ENCODE measurements at places on chromosomes 2 and 18. TPM values are rescaled to one million over a fixed set of nuclear protein-coding genes. Genes with fewer than 3 reads are reported as not detected.

DNA sequence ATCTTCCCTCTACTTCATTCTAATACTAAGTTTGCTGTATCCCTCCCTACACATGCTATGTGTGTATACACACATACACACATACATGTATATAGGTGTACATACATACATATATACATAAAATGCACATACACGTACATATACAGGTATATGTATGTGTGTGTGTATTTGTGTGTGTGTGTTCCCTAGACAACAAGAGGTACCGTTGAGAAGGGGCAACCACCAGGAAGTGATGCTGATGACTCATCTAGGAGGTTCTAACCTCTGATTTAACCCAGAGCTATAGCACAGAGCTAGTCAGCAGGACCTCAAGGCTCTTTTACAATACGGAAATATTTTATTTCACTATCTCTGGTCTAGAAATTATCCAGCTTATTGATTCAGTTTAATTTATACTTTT is 139.2 kb downstream of the LAMA3 start:
- DNase-seq, result peak; percentile 54

DNA sequence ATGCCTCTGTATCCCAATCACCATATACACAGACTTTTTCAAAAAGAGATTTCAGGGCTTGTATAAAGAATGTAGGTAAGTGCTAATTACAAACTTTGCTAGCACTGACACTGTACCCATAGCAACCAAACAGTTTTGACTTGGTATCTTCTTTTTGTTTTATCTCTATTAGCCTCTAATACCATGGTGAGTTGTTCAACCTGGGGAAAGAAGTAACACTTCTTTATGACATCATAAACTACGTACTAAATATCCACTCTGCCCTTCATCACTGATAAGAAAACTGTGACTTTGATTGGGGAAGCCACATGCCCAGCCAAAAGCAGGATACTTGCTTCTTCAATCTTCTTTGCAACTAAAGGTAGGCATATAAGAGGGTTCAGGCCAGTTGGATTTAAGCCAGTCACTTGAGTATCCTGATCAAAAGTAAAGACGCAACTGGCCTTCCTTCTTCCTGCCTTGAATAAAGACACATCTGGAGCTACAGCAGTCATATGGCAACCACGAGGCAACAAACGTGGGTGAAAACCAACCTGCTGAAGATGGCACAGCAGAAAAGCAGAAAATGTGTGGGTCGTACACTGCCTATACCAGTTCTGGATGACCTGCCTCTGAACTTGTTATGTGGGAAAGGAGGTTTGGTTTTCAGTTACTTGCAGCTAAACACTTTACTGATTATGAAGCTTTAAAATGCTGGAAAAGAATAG is 16.4 kb downstream of the THADA start:
- no peak for DNase-seq

- DNase-seq, result no peak
Measured at GRCh38 chr2:163897799-163898198, 162.0 kb upstream of the FIGN start.

- DNase-seq, result peak; percentile 64
Measured at GRCh38 chr2:219509780-219510511, 4.3 kb upstream of the ASIC4 start.

GRCh38 chr2:164186591-164186990 is 434.7 kb downstream of the GRB14 start:
- no peak for DNase-seq

GRCh38 chr2:190277234-190278112 is 42.2 kb downstream of the HIBCH start:
- DNase-seq, result no peak

GRCh38 chr2:55154525-55155030 is 77.5 kb downstream of the CLHC1 start:
- DNase-seq, result no peak

- DNase-seq, result no peak
Measured at GRCh38 chr2:70979626-70980025, 1.2 kb downstream of the ANKRD53 start.

DNA sequence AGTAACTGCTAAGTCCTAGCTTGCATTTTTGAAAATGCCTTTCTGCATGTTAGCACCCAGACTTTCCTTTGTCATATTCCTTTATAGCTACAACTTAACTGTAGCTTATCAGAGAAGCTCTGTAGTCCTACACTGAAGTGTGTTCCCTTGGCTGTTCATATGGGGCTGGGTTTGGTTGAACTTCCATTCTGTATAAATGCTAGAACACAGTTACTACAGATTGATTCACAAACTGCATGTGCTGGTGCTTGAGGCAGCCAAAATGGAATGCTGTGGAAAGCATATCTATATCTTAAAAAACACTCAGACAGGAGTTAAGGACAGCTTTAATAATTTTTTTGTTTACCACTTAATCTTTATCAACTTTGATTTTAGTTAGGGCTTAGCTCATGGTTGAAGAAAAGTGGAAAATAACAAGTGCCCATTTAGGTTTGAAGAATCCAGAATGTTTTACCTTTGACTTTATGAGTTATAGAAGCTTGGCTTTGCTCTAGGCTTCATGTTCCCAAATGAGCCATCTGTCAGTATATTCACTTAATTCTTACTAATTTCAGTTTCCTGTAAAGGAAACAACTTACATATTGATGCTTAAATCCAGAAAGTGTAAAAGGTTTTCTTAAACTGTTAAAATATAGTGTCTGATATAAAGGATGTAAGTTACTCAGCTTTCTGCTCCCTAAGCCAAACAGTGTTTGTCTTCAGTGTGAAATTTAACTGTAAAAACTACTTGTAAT is 148.9 kb downstream of the AGPS start:
- no peak for DNase-seq

- no peak for DNase-seq
Measured at GRCh38 chr2:206713746-206714145, 4.5 kb downstream of the DYTN start.

GRCh38 chr2:160859096-160859495 is 301.1 kb upstream of the TANK start:
- no peak for DNase-seq

- no peak for DNase-seq
Measured at GRCh38 chr2:165406173-165406572, 63.3 kb upstream of the CSRNP3 start.

GRCh38 chr2:231211486-231211885 is 13.1 kb downstream of the ARMC9 start:
- no peak for DNase-seq

DNA sequence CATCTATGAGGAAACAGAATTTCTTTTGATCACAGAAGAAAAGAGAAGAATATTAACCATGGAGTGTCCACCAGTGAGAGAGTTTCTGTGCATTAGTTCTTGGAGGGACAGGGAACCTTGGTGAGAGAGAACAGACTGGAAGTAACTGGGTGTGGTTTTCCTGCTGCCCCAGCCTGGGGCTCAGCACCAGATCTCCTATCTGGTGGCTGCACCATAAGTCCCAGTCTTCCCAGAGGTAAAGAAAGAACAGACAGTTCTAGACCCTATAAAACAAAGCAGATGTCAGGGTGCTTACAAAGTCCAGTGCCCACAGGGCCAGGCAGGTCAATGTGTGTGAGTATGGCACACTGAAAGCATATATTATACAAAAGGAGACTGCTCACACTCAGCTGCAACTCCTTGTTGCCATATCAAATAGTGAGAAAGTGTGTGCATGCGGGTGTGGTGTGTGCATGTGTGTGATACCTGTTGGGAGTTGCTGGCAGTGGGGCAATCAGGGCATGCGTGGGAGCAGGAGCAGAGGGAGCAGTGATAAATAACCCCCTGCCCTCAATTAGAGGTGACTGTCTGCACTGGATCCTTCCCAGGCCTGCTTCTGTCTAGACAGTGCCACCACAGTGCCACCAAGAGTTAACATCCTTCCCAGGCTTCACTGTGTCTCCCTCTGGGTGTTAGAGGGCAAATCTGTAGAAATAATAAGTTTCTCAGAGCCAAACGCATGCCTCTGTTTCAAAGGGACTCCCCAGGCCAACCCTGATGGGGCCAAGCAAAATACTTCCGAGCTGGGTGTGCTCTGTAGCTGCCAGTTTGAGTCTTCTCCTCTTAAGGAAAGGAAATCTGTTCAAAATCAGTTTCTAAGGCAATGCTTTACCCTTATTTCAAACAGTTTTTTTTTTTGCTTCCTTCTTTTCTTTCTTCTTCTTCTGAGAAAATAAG is 45.7 kb downstream of the RDH14 start:
- no peak for DNase-seq

GRCh38 chr2:170255971-170256370 is 78.0 kb downstream of the MYO3B start:
- DNase-seq, result no peak

DNA sequence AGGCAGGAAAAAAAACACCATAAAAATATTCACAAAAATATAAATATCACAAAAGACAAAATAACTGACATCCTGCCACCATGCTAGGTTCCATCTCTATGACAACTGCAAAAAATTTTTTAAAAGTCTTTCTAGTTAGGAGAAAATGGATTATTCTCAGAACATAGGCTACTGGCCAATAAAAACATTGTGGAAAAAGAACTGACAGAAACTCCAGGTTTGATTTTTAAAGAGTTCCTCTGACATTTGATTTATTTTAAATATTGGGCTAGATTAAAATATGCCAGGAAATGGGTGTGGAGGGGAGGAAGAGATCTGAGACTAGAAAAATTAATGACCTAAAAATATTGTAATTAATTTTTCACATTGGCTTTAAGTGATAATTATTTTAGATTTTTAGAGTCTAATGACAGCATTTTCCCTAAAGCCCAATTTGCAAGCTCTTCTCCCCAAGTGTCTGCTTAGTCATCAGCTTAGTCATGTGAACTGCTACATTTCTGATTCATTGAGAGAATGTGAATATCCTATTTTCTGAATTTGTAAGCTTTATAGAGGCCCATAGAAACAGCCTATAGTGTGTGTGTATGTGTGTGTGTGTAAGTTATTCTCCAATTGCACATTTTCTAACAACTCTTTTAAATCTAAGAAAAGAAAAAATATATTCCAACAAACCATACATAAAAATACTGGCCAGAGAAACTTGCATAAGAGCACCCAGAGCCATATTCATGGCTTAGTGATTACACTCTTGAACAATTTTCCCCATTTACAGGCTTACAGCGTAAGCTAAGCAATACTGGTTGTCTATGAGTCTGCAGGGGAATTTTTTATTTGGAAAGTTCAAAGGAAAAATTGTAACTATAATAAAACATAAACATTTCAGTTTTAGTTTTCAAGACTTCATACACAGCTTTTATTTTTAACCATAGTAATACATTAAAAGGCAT is 48.4 kb downstream of the TMEFF2 start:
- DNase-seq, result no peak

- DNase-seq, result no peak
Measured at GRCh38 chr2:236633219-236633570, 63.6 kb downstream of the ACKR3 start.

GRCh38 chr2:85753525-85754312 is at the start of gene ATOH8:
Gene ATOH8 (plus strand): TSS chr2:85753991. CDS start chr2:85754190, 199 bp downstream.
- DNase-seq, result peak; percentile 38

DNA sequence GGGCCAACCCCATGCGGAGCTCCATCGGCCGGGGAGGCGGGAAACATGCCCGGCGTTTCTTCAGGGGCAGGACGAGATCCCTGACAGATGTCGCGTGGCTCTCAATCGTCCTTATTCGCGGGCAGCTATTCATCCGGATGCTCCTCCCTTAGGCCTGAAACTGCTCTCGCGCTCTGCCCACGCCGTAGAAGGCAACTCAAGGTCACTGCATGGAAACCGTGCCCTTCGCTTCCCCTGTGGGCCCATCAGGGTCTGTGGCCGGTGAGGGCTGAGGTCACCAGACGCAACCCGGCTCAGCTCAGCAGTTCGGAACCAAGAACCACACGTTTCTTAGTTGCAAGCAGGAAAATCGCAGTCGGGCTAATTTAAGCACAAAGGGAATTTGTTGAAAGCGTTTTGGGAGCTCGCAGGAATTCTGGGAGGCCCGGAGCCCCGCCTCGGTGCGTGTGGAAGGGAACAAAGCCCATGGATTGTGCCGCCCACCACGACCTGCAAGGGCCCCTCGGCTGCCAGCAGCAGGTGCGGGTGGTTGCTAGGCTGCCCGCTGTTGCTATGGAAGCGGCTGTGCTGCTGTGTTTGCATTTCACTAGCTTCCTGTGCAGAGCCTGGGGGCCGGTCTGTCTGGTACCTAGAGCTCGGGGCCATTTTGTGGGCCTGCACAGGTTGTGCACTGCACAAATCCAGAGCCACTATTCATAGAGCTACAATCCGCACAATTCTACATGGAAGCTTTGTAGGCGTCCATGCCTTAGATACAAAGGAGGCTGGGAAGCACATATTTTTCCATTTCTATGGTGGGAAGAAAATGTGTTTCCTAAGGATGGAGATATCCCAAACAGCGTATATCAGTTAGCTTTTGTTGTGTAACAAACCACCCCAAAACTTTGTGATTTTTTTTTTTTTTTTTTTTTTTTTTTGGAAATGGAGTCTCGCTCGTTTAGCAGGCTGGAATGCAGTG is 6.0 kb upstream of the ALLC start:
- peak; percentile 70 for DNase-seq

The SLC8A1 gene
- total RNA-seq, result 1.9 TPM

The DUSP11 gene
- 35.1 TPM for total RNA-seq

The CHRNG gene
- total RNA-seq, result not detected

The ACMSD gene
- total RNA-seq, result not detected

The HAT1 gene
- total RNA-seq, result 46.9 TPM

The FSHR gene
- not detected for total RNA-seq

Measured in activated T-cell treated with anti-CD3 and anti-CD28 coated beads, Interleukin-2, amount 50 U/mL, for 72 hours (primary cell).